Fibroblast of skin of scalp (primary cell): ENCODE measurements at places on chromosomes 2 and 18.

GRCh38 chr18:71079606-71080005 lies 790.8 kb downstream of the SOCS6 start:
- DNase-seq, result no peak

DNA sequence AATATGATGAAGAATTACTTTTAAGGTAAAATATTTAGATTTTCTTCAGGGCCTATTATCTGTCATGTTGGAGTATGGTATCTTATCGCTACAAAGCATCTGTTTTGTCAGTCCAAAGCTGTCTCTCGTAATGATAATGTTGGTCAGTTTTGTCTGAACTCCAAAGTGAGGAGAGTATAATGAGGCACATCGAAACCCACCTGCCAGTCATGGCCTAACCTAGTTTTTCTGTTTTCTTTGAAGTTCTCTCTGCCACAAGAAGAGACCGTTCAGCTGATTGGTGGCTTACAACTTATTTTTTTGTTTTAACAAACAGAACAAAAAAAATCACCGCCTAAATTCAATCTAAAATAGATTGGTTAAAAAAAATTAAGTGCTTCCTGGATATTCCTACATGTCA lies 1387.9 kb downstream of the RPIA start:
- DNase-seq, result no peak

DNA sequence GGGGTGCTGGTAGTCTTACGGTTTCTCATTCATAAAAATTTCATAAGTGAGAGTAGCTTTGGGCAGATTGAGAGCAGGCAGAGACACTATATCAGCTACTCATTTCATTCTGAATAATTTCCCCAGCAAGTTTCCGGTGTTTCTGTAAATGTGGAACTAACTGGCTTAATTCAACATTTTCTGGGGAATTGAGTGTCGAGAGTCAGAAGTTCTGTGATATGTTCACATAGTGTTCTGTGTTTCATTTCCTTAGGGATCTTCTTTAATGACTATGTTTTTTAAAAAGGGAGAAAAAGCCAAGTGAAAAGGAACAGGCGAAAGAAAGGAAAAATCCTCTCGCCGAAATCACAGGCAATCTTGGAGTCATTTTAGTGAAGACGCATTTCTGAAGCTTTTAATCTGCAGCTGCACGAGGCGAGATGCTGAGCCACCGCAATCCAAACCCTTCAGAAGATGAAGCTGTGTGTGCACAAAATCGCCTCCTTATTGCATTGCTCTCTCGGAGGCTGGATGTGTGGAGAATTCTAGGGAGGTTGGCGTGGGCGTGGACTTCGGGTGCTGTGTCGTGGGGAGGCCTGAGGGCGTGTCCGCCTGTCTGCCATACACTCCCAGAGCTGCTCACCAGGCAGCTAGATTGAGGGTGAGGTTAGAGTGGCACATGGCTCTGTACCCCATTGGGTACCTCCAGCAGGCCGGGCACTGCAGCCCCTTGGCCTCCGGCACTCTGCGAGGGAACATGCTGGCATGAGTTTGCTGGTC lies 38.4 kb upstream of the HDAC4 start:
- DNase-seq, result no peak

DNA sequence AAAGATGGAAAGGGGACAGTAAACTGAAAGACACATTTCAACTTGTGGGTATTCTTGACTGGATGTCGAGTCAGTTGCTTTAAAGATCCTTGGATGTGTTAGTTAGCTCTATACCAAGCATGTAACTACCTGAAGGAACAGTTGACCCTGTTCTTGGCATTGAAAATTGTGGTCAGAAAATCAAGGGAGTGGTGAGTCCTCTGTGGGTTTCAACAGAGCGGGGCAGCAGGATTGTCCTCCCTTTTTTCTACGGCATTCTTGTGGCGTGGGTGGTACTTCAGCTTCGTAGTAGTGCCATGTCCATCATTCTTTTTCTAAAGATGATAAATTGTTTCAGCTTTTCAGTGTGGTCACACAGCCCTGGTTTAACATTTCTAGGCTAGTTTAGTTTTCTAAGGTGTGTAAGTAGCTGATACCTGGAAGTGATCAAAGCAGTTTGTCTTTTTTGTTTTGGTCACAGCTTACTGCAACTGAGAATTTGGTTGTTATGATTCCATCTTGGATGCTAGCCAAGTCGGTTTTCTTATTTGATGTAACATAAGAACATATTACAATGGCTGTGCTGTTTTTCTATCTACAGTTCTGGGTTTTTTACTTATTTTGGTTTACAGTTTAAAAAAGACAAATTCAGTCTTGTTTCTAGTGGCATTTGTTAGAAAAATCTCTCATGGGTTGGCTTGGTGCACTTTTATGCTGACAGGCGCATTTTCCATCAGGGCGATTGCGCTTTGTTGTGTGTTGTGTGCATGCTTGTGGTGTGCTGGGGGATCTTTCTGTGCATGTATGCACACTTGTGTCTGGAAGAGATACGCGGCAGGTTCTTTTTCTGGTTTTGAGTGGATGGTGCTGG lies 84.7 kb downstream of the ZNF407 start:
- peak; percentile 4 for DNase-seq

GRCh38 chr2:120707816-120708215 lies 27.9 kb upstream of the GLI2 start:
- no peak for DNase-seq
